ENCODE measurements at places on chromosomes 2 and 18.

DNA sequence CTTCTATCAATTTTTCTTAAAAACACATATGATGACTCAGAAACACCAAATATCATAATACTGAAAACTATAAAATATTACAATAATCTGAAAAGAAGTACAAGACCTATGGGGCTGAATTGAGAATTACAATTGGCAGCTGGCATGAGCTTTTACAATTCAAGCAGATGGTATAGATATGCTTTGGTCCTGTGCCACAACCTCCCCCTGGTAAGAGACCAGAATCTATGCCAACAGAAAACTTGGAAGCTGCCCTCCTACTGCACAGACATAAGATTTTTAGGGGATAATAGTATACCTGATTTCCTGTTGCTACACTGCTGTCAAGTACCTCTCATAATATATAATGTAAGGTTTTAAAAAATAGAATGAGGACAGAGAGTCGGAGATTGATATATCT is 46.8 kb upstream of the CDH7 start:
- DNase-seq, result no peak
- H3K27ac ChIP-seq, result no peak overlapping the region
- no peak overlapping the region for H3K4me3 ChIP-seq
- H3K36me3 ChIP-seq, result no peaks in the 10 kb centered on the region
- H3K4me1 ChIP-seq, result no peaks in the 10 kb centered on the region

GRCh38 chr2:105712166-105712915 is 32.4 kb upstream of the NCK2 start:
- H3K27ac ChIP-seq, result no peak overlapping the region
- H3K4me3 ChIP-seq, result no peak overlapping the region
- H3K4me1 ChIP-seq, result no peaks in the 10 kb centered on the region

GRCh38 chr2:144912206-144912605 is 392.3 kb upstream of the ZEB2 start:
- H3K36me3 ChIP-seq, result no peaks in the 10 kb centered on the region
- H3K27me3 ChIP-seq, result peaks cover 3% of the 10 kb centered on the region
- no peak overlapping the region for H3K27ac ChIP-seq

DNA sequence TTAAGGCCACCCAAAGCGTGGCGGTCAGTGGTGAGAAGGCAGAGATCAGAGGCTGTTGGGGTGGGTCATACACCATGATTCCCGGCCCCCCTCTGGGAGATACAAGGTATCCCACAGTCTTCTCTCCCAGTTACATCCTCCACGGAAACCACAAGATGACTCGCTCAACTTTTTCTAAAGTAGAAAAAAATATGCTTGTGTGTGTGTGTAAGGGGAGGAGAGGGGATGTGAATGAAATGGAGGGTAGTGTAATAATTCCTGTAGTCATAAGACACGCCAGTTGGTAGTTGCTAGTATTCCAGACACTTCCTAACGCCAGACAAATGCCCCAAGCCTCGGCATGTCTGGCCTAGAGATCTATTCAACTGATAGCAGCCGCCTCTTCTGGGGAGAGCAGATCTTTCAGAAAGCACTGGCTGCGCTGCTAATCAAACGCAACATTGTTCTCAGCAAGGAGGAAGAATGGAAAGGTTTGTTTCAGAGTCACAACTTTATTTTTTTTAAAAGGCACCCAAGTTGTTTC is 143.5 kb downstream of the TGIF1 start:
- H3K27ac ChIP-seq, result peak overlapping the region; percentile 99
- no peak for DNase-seq
- peaks cover 55% of the 10 kb centered on the region for H3K4me1 ChIP-seq
- H3K4me3 ChIP-seq, result peak overlapping the region; percentile 92

GRCh38 chr2:150346806-150347205 is 140.7 kb downstream of the RND3 start:
- no peak overlapping the region for H3K4me3 ChIP-seq
- no peaks in the 10 kb centered on the region for H3K36me3 ChIP-seq
- no peak overlapping the region for H3K27ac ChIP-seq
- no peaks in the 10 kb centered on the region for H3K27me3 ChIP-seq
- DNase-seq, result no peak
- H3K4me1 ChIP-seq, result no peaks in the 10 kb centered on the region

DNA sequence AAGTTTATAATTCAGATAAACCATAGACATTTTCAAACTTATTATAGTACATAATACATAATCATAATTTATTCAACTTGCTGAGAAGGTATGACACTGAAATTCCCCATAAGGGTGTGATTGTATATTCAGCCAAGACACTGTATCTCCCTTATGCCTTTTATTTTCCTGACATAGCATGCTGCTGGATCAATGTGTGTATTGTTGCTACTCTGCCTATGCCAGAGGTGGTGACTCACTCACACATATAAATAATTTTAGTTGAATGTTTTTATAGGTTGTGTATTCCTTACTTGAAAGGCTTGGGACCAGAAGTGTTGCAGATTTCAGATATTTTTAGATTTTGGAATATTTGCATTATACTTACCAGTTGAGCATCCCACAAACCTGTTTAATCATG is 86.8 kb downstream of the VRK2 start:
- peaks cover 16% of the 10 kb centered on the region for H3K36me3 ChIP-seq
- H3K4me3 ChIP-seq, result no peak overlapping the region
- no peaks in the 10 kb centered on the region for H3K27me3 ChIP-seq
- H3K27ac ChIP-seq, result no peak overlapping the region

DNA sequence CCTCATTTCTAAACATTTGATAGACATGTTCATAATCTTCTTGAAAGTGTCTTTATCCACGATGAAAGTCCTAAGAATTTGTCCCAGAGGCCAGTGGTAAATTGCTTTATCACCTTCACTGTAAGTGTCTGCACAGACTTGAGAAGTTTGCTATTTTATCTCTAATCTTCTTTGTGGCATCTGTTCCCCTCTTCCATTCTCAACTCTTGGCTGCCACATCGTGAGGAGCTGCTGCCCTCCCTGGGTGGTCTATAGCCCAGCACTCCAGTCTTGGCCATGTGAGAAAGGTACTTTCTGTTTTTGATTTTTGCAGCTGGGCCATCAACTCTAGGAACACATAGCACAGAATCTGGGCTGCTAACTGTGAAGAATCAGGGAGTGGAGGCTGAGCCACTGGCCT is 45.5 kb downstream of the SLC14A2 start:
- H3K27me3 ChIP-seq, result no peaks in the 10 kb centered on the region
- no peak overlapping the region for H3K27ac ChIP-seq
- H3K4me1 ChIP-seq, result peaks cover 30% of the 10 kb centered on the region
- no peak overlapping the region for H3K4me3 ChIP-seq
- H3K36me3 ChIP-seq, result no peaks in the 10 kb centered on the region
- DNase-seq, result no peak

- no peaks in the 10 kb centered on the region for H3K36me3 ChIP-seq
- no peaks in the 10 kb centered on the region for H3K4me1 ChIP-seq
- H3K27me3 ChIP-seq, result peaks cover 16% of the 10 kb centered on the region
- H3K27ac ChIP-seq, result no peak overlapping the region
- no peak overlapping the region for H3K4me3 ChIP-seq
- DNase-seq, result no peak
Observed at GRCh38 chr2:84373866-84374265, 85.2 kb downstream of the SUCLG1 start.

DNA sequence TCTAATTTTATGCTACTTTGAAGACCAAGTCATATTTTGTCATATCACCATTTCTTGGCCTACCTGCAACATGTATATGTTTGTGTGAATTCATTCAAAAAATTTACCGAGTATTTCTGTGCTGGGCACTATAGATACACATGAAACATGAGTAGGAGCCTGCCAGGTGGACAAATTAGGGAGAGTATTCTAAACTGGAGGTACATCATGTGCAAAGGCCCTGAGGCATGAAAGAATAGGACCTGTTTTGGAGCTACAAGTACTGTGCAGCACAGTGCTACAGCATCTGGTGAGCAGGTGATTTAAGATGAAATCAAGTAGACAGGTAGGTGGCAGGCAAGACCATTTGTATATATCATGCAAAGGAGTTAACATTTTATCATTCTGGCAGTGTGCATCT is 152.9 kb downstream of the MYO3B start:
- no peaks in the 10 kb centered on the region for H3K36me3 ChIP-seq
- H3K4me1 ChIP-seq, result no peaks in the 10 kb centered on the region
- peaks cover 15% of the 10 kb centered on the region for H3K27me3 ChIP-seq

- H3K27ac ChIP-seq, result no peak overlapping the region
- H3K4me3 ChIP-seq, result no peak overlapping the region
- DNase-seq, result no peak
Observed at GRCh38 chr2:213320604-213321003, 36.3 kb downstream of the SPAG16 start.

DNA sequence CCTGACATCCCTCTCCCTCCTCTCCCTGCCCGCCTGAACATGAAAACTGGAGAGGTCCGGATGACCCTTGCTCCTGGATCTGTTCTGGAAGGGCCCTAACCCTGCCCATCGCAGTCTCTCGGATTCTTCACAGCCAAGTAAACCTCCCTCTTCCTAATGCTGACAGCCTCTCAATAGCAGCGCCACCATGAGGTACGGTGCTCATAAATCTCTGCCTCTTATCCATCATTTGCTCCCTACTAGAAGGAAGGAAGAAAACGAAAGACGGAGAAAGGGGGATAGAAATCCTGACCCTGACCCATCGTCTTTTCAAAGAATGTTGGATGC is 257.9 kb downstream of the BCL11A start:
- no peaks in the 10 kb centered on the region for H3K4me1 ChIP-seq
- no peak for DNase-seq
- peaks cover 2% of the 10 kb centered on the region for H3K27me3 ChIP-seq
- H3K36me3 ChIP-seq, result no peaks in the 10 kb centered on the region
- H3K4me3 ChIP-seq, result no peak overlapping the region

DNA sequence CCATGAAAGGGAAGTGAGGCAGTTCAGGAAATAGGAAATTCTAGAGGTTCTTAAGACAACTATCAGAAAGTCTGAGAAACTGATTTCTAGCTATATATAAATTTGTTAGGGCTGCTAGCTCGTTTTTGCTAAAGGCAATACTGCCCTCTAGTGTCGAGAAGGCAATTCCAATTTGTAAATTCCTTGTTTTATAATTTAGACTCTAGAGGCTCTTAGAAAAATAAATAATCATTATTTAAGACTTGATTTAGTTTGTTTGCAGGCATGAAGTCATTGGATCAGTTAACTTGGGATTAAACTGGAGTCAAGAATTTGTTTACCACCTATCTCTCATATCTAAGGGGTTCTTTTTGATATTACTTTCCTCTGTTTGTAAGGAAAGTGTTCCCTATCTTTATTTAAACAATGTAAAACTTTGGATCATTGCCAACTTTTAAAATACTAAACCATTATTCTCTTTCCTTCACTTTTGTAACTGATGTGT is 66.2 kb downstream of the ACVR2A start:
- H3K27ac ChIP-seq, result no peak overlapping the region
- H3K36me3 ChIP-seq, result peaks cover 10% of the 10 kb centered on the region
- H3K4me1 ChIP-seq, result no peaks in the 10 kb centered on the region
- no peaks in the 10 kb centered on the region for H3K27me3 ChIP-seq
- peak; percentile 29 for DNase-seq
- no peak overlapping the region for H3K4me3 ChIP-seq

- DNase-seq, result no peak
- H3K4me3 ChIP-seq, result no peak overlapping the region
- H3K36me3 ChIP-seq, result no peaks in the 10 kb centered on the region
- H3K27ac ChIP-seq, result no peak overlapping the region
- H3K4me1 ChIP-seq, result no peaks in the 10 kb centered on the region
Observed at GRCh38 chr2:223472771-223473170, 129.4 kb downstream of the SCG2 start.

- no peaks in the 10 kb centered on the region for H3K36me3 ChIP-seq
- H3K27ac ChIP-seq, result no peak overlapping the region
Observed at GRCh38 chr18:1511619-1512311, 607.1 kb downstream of the ADCYAP1 start.

DNA sequence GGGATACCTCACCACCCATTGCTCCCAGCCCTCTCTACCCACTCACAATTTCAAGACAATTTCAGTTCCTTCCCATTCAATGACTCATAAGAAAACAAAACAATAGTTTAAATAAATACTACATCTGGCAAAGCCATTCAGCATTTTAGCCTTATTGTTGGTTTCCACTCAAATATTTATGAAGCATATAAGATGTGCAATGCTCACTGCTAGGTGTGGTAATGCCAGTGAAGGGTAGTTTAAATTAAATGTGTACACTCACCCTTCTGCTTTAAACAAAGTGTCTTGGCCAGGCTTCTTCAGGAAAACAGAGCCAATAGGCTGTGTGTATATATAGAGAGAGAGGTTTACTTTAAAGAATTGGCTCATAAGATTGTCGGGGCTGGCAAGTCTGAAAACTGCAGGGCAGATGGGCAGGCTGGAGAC is 37.0 kb downstream of the INO80C start:
- H3K27ac ChIP-seq, result no peak overlapping the region
- DNase-seq, result no peak
- H3K36me3 ChIP-seq, result no peaks in the 10 kb centered on the region
- H3K27me3 ChIP-seq, result no peaks in the 10 kb centered on the region
- H3K4me1 ChIP-seq, result no peaks in the 10 kb centered on the region

GRCh38 chr2:119826370-119826961 is 66.7 kb downstream of the PTPN4 start:
- H3K27me3 ChIP-seq, result no peaks in the 10 kb centered on the region
- peaks cover 22% of the 10 kb centered on the region for H3K36me3 ChIP-seq
- peaks cover 37% of the 10 kb centered on the region for H3K4me1 ChIP-seq

DNA sequence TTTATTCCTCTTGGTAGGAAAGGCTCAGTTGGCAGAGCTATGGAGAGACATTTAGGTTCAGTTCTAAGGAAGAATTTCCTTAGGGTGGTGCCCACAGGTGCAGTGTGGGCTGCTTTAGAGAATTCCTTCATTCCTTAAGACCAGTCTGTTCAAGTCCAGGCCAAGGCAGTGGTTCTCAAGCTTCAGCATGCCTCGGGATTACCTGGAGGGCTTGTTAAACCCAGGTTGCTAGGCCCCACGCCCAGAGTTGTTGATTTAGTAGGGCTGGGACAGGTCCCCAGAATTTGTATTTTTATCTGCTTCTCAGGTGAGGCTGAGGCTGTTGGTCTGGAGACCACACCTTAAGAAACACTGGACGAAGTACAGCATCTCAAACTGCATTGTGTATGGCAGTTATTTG is 68.9 kb downstream of the CERS6 start:
- DNase-seq, result no peak
- H3K27me3 ChIP-seq, result no peaks in the 10 kb centered on the region
- no peaks in the 10 kb centered on the region for H3K36me3 ChIP-seq
- H3K27ac ChIP-seq, result no peak overlapping the region

DNA sequence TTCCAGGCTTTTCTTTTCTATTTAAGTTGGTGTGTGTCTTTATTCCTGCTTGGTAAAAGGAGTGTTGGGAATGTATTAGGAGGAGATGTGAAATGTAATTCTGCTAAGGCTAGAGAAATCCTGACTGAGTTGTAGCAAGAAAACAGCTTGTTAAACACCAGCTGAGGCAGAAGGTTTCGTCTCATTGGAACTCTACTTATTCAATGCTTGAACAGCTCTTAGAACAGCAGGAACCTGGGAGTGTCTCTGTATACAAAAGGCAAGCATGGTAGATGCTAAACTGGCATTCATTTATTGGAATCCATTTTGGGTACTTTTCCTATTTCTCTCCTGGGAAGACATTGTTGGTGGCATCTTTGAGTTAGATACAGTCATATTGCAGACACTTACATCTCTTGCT is 280.9 kb downstream of the HRH4 start:
- no peak for DNase-seq
- H3K4me1 ChIP-seq, result no peaks in the 10 kb centered on the region
- no peaks in the 10 kb centered on the region for H3K27me3 ChIP-seq
- no peaks in the 10 kb centered on the region for H3K36me3 ChIP-seq
- no peak overlapping the region for H3K27ac ChIP-seq

Measured in activated CD4-positive, alpha-beta T cell treated with anti-CD3 and anti-CD28 coated beads for 36 hours (primary cell).